Right atrium auricular region (tissue), 2 donors: ENCODE measurements at places on chromosomes 11 and 22. TPM values are rescaled to one million over a fixed set of nuclear protein-coding genes. Genes with fewer than 3 reads are reported as not detected.

DNA sequence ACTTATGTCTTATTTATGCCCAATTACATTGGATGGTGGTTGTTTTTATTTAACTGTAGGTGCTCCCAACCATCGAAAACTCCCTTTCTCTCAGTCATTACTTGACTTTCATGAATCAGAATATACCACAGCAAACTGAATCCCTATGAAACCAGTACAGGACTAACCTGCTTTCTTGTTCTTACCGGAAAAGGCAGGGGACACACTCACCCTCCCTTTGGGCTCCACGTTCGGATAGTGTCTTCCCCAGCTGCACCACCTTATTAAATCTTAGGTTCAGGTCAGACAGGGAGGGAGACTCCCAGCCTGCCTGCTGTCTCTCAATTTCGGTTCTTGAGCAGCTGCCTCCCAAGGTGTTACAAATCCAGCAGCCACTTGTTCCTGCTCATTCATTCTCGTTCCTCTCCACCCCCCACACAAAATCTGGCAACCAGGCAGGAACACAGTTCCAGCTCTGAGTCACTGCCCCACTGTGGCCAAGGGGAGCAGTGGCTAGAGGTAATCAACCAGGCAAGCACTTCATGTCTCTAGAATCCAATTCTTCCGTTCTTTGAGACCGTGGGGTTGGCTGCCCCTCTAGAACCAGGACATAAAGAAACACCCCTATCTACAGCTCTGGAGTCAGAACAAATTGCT, 133.0 kb downstream of the PLEKHA7 start:
- H3K27ac ChIP-seq: peak overlapping the region; percentile 58
- DNase-seq: peak; percentile 64
- H3K27me3 ChIP-seq: no peaks in the 10 kb centered on the region

GRCh38 chr11:112593440-112593839, 332.8 kb upstream of the PLET1 start:
- DNase-seq: no peak
- H3K4me1 ChIP-seq: peaks cover 5% of the 10 kb centered on the region
- H3K27me3 ChIP-seq: no peaks in the 10 kb centered on the region
- no peak overlapping the region for H3K27ac ChIP-seq
- no peaks in the 10 kb centered on the region for H3K36me3 ChIP-seq

DNA sequence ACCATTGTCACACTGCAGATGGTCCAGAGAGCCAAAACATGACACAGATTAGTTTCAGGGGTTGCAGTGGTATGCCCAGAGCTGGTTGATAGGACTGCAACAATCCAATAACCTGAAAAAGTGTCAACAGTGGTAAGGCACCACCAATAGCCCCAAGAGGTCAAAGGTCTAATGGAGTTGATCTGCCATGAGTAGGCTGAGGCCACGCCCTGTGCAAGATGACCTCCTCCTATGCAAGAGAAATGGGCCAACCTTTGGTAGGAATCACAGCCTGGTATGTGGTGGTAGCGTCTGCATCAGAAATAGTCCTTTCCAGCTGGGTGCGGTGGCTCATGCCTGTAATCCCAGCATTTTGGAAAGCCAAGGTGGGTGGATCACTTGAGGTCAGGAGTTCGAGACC, 19.6 kb downstream of the GUCD1 start:
- no peaks in the 10 kb centered on the region for H3K27me3 ChIP-seq
- H3K36me3 ChIP-seq: peaks cover 12% of the 10 kb centered on the region
- H3K27ac ChIP-seq: no peak overlapping the region

GRCh38 chr11:8811571-8811970, 99.4 kb upstream of the AKIP1 start:
- DNase-seq: no peak
- peaks cover 58% of the 10 kb centered on the region for H3K4me1 ChIP-seq
- H3K4me3 ChIP-seq: no peak overlapping the region
- peak overlapping the region; percentile 93 for H3K27ac ChIP-seq
- H3K36me3 ChIP-seq: no peaks in the 10 kb centered on the region

GRCh38 chr11:110022548-110022947, 70.6 kb upstream of the ZC3H12C start:
- H3K4me1 ChIP-seq: no peaks in the 10 kb centered on the region
- no peak overlapping the region for H3K4me3 ChIP-seq
- no peaks in the 10 kb centered on the region for H3K27me3 ChIP-seq
- no peaks in the 10 kb centered on the region for H3K36me3 ChIP-seq
- no peak for DNase-seq
- no peak overlapping the region for H3K27ac ChIP-seq

DNA sequence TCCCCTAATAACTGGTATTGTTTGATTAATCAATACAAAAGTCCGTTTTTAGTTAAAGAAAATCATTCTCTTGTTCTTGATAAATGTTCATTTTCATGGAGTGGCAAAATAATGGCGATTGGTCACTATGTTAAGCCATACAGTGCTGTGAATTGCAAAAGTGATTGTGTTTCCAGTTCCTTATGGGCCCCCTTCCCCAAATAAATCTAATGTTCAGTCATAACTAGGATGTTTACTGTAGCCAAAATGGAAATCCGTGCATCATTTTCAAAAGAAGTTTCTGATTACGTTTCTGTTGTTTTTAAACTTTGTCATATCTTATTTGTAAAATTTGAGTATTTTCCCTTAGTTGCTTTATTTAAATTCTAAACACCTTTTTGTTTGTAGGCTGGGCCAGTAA, 845 bp downstream of the RBM7 start:
- H3K36me3 ChIP-seq: peaks cover 9% of the 10 kb centered on the region
- peak overlapping the region; percentile 83 for H3K4me3 ChIP-seq
- H3K4me1 ChIP-seq: peaks cover 52% of the 10 kb centered on the region
- peak overlapping the region; percentile 98 for H3K27ac ChIP-seq

The MPPED2 gene
- total RNA-seq: 1.1 TPM

The OR51A2 gene
- not detected for total RNA-seq

The GRM5 gene
- not detected for total RNA-seq

The YAP1 gene
- 135 TPM for total RNA-seq

The DLG2 gene
- 6.6 TPM for total RNA-seq
